ENCODE measurements at places on chromosomes 12 and 14.

- DNase-seq, result no peak
These were observed 51.6 kb downstream of the PLEKHG3 start for GRCh38 chr14:64755781-64756221.

GRCh38 chr14:64960762-64961276, 11.3 kb downstream of the RAB15 start:
- DNase-seq, result no peak

GRCh38 chr12:68631227-68631626, 20.5 kb downstream of the RAP1B start:
- DNase-seq, result no peak

DNA sequence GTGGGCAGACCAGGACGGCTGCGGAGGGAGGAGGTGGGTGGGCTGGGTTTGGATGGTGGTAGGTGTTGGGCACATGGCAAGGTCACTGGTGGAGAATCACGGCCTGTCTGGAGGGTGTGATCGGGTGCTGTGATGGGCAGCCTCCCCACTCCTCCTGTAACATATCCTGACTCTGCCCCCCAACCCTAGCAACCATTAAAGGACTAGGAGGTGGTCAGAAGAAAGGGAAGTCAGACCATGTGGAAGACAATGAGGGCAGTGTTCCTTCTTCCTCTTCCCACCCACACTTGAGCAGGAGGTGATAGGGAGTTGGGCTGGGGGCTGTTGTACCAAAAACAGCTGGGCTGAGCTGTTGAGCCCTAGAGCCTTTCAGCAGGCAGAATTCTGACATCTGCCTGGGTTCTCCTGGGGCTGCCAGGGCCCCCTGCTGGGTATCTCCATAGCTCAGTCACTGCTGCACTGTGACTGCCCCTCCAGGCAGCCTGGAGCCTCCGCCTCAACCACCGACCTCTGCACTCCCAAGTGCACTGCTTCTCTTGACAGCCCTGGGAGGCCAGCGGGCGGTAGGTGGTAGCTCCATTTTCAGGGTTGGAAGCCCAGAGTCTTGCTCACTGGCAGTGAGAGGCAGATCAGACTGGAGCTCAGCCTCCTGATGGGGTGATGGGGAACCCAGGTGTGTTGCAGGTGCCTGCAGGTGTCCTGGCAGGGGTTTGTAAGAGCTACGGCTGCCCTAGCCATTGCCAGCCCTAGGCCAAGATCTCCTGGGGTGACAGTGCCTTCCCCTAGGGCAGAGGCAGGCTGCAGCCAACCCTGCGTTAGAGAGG, 15.4 kb downstream of the VASH1 start:
- DNase-seq, result no peak

DNA sequence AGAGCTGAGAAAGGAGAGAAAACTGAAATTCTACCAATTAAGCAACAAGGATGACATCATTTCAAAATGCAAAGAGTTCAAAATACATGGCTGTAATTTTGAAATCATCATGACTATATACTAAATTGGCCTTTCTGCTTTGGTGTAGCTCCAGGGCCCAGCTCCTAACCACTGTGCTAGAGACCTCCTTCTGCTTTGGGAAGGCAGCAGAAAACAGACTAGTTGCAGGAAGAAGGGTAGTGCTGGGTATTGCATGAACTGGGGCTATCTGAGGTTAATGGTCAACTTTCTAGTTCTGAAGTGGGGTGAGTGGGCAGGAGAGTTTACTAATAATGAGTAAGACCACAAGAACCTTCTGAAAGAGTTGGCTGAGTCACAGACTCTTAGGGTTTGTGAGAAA, 66.2 kb downstream of the PTGER2 start:
- DNase-seq, result no peak

GRCh38 chr12:8045952-8046944, 13.7 kb downstream of the FOXJ2 start:
- peak; percentile 81 for DNase-seq

DNA sequence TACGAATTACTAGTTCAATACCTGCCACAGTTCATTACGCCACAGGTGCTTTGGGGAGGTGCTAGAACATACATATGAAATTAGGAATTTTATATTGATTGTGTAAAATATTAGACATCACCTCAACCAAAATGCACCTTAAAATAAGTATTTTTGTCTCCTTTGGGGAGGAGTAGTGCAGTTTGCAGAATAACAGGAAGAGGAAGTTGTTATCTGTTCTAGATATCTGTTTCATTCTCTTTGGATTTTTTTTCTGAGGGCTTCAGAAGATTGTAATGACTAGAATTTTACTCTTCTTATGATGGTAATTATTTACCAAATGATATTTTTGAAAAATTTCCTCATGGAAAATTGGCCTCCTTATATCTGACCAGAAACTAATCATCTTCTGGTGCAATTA, 9.9 kb upstream of the GYS2 start:
- no peak for DNase-seq

- DNase-seq, result peak; percentile 14
These were observed 815 bp downstream of the NID2 start for GRCh38 chr14:52067873-52068614.

DNA sequence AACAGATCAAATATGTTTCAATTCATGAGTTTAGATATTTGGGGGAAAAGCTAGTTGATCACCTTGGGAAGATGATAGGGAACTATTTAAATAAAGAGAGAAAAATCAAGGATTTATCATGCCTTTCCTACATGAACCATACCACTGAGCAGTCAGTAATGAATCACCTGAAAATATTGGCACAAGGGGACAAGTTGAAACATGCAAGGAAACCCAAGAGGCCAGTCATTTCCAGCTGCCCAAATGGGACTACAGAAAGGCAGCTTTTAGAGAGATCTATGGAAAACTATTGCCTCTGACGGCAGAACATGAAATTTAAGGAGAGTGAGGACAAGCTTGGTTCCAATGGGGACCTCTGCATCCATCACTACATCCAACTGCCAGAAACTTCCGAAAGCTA, 14.1 kb upstream of the ETV6 start:
- no peak for DNase-seq

- DNase-seq, result no peak
These were observed 371.7 kb downstream of the DPF3 start for GRCh38 chr14:72521968-72522741.

GRCh38 chr12:1576410-1577241, 17.8 kb downstream of the FBXL14 start:
- DNase-seq, result no peak

- no peak for DNase-seq
These were observed 206.0 kb upstream of the DCN start for GRCh38 chr12:91388573-91388972.

- peak; percentile 78 for DNase-seq
These were observed 3.7 kb downstream of the REM2 start for GRCh38 chr14:22886500-22887259.

DNA sequence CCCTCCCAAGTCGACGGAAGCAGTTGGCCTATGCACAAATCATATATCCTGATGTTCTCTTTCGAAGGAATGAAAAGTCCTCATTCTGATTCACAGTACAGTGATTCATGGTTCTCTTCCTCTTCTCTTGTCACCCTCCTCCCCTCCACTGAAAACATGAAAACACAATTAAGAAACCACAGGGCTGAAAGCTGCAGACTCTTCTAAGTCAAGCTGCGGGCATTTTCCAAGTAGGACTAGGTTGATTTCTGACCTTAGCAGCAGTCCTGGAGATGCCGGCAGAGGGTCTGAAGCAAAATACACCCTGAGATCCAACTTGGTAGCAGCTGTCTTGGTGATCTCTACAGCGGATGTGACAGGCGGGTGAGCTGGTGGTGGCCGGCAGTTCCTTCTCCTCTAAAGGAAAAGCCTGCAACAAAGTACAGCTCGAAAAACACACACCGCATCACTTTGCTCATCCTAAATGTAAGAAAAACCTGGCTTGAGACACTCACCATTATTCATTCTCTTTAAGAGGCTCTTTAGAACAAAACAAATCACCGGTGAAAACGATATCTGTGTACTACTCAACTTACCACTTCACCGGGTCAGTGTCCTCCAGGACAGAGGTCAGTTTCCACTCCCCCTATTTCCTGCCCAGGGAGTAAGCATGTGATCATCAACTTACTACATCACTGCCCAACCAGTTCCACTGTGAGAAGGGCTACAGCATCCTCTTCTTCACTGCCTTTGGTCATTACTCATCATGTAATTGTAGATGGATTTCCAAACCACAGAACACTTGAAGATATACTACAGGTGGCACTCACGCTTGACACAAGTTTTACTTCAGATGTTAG, 6.0 kb downstream of the TMCC3 start:
- no peak for DNase-seq

DNA sequence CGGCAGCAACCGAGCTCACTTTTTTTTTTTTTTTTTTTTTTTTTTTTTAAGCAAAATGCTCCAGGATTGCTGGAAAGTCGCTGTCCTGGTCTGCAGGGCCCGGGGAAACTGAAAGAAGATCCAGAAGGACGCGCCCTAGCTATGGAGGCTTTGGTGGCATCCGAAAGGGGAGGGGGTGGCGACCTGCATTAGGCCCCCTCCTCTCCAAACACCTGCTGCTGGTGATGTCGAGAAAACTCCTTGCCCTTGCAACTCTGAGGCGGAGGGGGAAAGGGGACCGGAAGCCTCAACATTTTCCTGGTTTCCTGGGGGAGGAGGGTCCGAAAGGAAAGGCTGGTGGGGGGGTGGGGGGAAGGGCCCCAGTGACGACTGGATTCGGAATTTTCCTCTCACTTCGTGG, 421.1 kb downstream of the VRK1 start:
- no peak for DNase-seq

- no peak for DNase-seq
These were observed 113.7 kb downstream of the RAD51B start for GRCh38 chr14:67933266-67933665.

DNA sequence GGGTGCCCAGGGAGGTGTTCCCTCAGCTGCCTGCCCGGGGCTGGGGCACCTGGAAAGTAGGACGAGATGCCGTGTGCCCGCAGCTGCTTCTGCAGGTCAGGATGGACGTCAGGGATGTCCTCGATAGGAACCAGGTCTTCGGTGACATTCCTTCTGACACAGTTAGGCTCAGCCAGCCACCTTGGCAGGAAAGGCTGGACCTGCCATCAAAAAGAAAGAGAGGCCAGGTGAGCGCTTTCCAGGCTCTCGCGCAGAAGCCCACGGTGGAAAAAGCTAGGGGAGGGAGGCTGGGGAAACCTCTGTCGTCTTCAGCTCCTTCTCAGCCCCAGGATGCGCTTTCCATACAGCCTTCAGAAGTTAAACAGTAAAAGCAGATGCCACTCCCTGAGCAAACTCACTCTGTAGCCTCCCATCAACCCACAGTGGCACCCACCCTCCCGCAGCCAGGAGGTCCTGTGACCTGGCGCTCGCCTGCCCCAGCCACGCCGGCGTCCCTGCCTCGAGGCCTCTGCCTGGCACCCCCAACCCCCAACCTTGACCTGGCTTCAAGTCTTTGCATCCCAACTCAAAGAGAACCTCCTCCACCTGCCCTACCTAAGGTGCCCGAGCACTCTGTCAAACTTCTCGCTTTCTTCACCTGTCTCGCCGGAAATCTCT, 1.3 kb downstream of the DDX51 start:
- DNase-seq, result no peak

- DNase-seq, result no peak
These were observed 58.6 kb downstream of the BTBD7 start for GRCh38 chr14:93274055-93274806.

GRCh38 chr14:52740751-52741150, 10.8 kb downstream of the STYX start:
- DNase-seq, result no peak

DNA sequence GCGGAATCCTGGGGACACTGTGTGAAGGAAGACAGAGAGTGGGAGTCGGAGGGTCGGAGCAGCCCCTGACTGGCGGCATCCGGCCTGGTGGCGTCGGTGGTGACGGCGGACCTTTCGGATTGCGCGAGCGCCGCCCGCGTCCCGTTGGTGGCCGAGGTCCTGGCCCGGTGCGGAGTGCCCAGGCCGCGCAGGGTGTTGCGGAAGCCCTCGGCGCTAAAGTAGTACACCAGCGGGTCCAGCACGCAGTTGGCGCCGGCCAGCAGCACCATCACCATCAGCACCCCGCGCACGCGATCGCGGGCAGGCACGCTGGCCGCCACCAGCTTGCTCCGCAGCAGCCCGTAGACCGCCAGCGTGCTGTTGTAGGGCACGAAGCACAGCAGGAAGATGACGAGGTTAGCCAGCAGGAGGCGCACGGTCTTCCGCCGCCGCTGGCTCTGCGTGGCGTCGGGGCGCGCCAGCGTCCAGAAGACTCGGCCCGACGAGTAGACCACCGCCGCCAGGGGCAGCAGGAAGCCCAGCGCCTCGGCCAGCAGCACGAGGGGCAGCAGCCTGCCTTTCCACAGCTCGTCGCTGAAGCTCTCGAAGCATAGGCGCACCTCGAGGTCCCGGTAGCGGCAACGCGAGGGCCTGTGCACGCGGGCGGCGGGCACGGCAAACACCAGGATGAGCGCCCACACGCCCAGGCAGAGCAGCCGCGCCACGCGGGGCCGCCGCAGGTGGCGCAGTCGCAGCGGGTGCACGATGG, 13.1 kb upstream of the CHD4 start:
- no peak for DNase-seq

GRCh38 chr12:132838410-132839080, 9.9 kb upstream of the GOLGA3 start:
- no peak for DNase-seq

GRCh38 chr12:12507121-12507520, 55.5 kb downstream of the DUSP16 start:
- DNase-seq, result no peak

Data from Calu3 (cell line).